ENCODE measurements at places on chromosomes 12 and 14. TPM values are rescaled to one million over a fixed set of nuclear protein-coding genes. Genes with fewer than 3 reads are reported as not detected.

DNA sequence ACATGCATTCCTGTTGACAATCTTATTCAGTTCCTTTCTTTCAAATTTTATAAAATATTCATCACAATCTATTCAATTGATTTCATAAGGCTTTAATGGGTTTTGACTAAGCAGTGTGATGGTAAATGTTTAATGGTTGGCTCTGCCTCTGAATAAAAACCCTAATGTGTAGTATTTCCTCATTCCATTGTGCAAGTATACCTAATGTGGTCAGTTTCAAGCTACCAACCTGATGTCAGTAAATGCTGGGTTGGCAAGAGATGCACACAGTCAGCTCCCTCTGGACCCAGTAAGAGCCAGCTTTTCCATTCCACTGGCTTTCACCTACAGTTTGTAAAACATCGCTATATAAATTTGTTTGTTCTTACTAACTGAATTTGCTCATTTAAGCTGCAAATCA is 53.9 kb downstream of the METTL25 start:
- H3K27me3 ChIP-seq: no peaks in the 10 kb centered on the region
- no peak overlapping the region for H3K27ac ChIP-seq
- no peak overlapping the region for H3K4me3 ChIP-seq
- H3K36me3 ChIP-seq: no peaks in the 10 kb centered on the region
- no peak for DNase-seq
- H3K4me1 ChIP-seq: no peaks in the 10 kb centered on the region

DNA sequence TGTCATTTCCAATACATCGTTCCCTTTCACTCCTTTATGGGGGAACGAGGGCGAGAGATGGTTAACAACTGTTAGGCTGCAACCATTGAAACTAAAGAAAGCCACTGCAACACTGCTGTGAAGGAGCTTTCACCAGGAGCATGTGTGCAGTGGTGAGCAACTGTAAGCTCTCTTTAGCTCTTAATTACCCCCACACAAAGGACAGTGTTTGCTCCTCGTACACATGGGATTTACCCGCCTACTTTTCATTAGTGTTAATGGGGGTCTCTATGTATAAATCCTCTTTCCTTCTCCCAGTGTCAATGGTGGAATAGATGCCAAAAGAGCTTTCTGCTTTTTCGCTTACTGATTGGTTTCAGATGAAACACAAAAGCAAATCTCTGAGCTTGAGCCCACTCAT is 343.1 kb downstream of the FLRT2 start:
- H3K4me1 ChIP-seq: no peaks in the 10 kb centered on the region
- H3K4me3 ChIP-seq: no peak overlapping the region
- H3K27me3 ChIP-seq: peaks cover 2% of the 10 kb centered on the region
- H3K27ac ChIP-seq: no peak overlapping the region

- no peaks in the 10 kb centered on the region for H3K27me3 ChIP-seq
- DNase-seq: no peak
- no peak overlapping the region for H3K4me3 ChIP-seq
- no peaks in the 10 kb centered on the region for H3K4me1 ChIP-seq
- peaks cover 4% of the 10 kb centered on the region for H3K36me3 ChIP-seq
These were observed 39.8 kb upstream of the PWP1 start for GRCh38 chr12:107645630-107646333.

DNA sequence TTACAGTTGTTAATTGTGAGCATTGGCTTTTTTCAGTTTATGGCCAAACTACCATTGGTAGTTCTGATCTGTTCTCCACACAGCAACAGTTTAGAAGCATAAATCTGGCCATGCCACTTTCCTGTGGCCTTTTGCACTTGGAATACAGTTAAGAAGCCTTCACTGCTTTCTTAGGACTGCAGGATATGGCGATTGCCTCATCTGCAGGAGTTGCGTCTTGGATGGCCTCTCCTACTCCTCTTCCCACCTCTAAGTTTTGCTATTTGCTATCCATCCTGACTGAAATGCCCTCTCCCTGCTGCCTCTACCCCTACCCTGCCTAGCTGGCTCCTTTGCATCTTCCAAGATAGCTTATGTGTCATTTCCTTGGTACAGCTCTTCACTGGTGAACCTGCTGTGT is 12.8 kb upstream of the BMAL2 start:
- H3K4me1 ChIP-seq: no peaks in the 10 kb centered on the region
- H3K27ac ChIP-seq: no peak overlapping the region
- no peak for DNase-seq
- H3K27me3 ChIP-seq: no peaks in the 10 kb centered on the region

Gene DAO
- total RNA-seq: not detected

Gene TMEM30B
- 0.30 TPM for total RNA-seq
